ENCODE measurements at places on chromosomes 3 and 15.

GRCh38 chr15:75760704-75761435, 48.2 kb upstream of the CSPG4 start:
- no peak for DNase-seq

DNA sequence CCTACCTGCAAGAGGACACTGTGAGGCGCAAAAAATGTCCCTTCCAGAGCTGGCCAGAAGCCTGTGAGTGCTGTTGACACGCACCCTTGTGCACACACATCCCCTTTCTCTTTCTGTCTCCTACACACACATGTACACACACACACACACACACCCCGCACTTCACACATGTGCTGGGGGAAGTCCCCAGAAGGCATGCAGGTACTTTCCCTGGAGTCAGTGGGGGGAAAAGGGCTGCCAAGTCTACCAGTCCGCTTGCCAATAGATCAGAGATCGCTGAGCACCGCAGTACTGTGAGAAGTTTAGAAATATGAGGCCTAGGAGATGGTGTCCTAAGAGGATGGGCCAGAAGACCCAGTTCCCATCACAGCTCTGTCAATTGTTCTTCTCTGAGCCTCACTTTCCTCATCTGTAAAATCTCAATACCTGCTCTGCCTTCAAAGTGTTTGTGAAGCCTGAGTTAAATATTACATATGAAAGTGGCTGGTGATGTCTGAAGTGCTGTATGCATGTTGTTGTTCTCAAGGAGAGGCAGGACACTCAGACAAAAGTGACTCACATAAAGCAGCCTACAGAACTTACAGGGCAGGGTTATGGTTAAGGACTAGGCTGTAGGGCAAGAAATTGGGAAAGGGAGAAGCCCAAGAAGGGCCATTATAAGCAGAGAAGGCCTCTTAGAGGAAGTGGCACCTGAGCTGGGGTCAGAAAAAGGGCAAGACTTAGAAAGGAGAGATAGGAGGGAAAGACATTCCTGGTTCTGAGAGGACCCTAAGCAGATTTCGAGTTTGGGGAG, 6.8 kb downstream of the IL17RE start:
- no peak for DNase-seq

DNA sequence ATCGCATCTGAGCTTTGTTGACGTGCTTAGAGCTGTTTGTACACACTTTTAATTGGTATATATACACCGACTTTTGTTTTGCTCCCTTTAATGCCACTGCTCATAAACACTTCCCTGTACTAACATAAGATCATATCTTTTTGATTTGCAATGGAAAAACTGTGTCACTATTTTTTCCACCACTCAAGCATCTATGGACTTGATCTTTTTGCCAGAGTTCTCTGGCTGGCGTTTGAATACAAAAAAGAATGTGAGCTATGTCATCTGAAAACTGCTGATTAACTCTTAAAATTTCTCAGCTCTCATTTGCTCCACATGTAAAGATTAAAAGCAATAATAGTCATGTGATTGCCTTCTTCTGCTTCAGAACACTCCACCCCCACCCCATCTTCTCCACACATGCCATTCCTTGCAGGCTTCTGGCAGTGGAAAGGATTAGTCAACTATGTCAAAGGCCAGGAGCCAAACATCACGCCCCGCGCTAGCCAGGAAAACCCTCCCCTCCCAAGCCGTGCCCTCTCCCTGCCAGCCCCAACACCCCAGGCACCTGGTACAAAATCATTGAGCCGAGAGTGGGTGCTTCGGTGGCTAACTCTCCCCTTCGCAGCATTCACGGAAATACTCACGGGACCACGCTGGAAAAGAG, 123.4 kb upstream of the MEF2A start:
- DNase-seq, result peak; percentile 81

GRCh38 chr3:156705761-156706616, 31.6 kb downstream of the TIPARP start:
- DNase-seq, result no peak

GRCh38 chr15:49652922-49653321, 32.1 kb downstream of the DTWD1 start:
- DNase-seq, result no peak

DNA sequence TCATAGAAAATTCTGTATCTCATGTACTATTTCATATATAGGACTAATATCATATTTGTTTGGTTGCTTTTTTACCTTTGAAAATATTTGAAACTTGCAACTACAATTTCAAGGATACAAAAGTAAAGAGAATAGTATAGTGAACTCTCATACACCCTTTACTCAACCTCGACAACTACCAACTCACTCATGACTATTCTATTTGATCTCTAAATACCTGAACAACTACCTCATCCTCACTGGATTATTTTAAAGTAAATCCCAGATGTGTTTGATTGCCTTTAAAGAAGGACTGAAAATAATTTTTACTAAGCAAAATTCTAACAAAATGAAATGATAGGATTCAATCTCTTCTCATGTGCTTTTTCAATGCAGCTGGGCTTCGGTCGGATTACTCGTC, 12.1 kb downstream of the TMPRSS7 start:
- DNase-seq, result peak; percentile 31

GRCh38 chr15:58628206-58628947, 121.1 kb downstream of the ADAM10 start:
- no peak for DNase-seq

DNA sequence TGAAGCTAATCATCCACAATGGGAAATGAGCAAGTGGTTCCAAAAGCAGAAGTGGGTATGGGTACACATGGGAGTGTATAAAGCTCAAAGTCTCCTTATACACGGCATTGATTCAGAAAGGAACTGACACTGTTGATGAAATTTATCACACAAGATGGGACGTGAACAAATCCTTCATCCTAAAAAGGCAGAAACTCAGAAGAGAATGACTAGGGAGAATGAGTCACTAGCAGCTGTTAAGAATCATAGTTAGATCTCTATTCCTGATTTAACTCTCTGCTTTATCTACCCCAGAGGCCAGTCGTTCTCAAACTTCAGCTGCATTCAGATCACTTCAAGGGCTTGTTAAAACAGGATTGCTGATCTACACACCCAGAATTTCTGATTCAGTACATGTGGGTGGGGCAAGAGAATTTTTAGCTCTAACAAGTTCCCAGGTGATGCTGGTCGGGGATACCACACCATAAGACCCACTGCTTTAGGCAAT, 97.7 kb upstream of the PHLDB2 start:
- peak; percentile 80 for DNase-seq

- DNase-seq, result no peak
These were observed 13.6 kb downstream of the PRR20G start for GRCh38 chr3:127274200-127274760.

Measured in HFFc6 (cell line).